ENCODE measurements at places on chromosomes 2 and 18.
A peak's percentile ranks its signal among the peaks of the same experiment; 100 is the strongest.

GRCh38 chr2:38160516-38160915, 84.6 kb upstream of the CYP1B1 start:
- DNase-seq = no peak

DNA sequence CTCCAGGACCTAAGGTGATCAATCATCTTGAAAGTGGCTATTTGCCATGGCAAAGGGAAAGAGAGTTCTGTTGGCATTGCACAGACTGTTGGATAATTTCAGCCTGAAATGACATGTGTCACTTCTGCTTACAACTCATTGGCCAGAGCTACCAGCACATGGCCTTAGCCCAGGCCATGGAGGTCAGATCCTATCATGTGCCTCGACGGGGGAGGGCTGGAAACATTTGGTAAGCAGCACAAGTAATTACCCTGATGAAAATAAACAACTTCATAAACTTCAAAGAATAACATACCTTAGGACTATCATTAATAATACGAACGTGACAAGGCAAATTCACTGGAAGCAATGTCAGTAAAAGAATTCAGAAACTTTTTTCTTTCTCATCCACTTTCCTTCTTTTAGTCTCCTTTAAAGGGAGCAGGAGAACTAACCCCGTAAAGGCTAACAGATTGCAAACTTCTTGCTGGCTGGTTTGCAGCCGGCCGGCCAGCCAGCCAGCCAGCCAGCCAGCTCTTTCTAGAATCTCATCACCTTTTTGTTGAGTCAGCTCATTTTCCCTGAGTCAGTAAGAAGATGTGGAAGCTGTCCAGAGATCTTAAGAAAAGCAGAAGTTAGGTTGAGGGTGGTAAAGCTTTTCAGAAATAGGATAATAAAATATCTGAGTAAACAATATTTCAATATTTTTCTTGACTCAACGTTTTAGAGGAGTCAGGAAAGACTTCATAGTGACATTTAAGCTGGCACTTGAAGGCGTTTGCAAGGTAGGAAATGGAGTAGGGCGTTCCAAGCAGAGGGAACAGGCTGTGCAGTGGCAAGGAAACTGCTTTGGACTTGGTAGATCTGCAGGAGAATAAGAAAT, 31.9 kb downstream of the CNRIP1 start:
- DNase-seq = peak; percentile 55

DNA sequence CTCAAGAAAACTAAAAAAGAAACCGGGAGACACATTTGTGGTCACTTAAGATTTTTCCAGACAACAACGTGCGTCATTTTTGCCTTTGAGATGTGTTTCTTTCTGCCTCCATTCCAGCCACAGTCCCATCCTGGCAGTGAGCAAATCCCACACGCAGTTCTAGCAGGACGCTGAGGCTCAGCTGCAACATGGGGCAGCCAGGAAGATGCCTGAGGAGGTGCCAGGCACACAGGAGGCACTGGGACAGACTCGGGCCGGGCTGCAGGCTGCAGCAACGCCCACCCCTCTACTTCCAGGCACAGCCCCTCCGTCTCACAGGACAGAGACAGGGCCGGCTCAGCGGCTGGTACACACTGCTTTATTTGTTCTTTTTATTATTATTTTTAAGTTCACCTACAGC, 13.1 kb downstream of the KLF11 start:
- DNase-seq = no peak

GRCh38 chr2:163641986-163642385, 93.8 kb downstream of the FIGN start:
- DNase-seq = no peak

- no peak for DNase-seq
These were observed 28.3 kb downstream of the DRC1 start for GRCh38 chr2:26429779-26430578.

GRCh38 chr2:170255137-170255536, 77.2 kb downstream of the MYO3B start:
- DNase-seq = no peak

GRCh38 chr2:149612122-149612521, 24.5 kb upstream of the MMADHC start:
- no peak for DNase-seq

All from Right ventricle myocardium inferior (tissue), 1 donor.